CD4-positive, alpha-beta T cell (primary cell): ENCODE measurements at places on chromosomes 13 and 19. TPM values are rescaled to one million over a fixed set of nuclear protein-coding genes. Genes with fewer than 3 reads are reported as not detected.

The KIR2DL4 gene
- not detected for total RNA-seq

The CEACAM3 gene
- total RNA-seq, result not detected

The PRODH2 gene
- not detected for total RNA-seq

The CLIP3 gene
- 0.47 TPM for total RNA-seq

The MIDN gene
- total RNA-seq, result 214 TPM
